ENCODE measurements at places on chromosomes 6 and 20. TPM values are rescaled to one million over a fixed set of nuclear protein-coding genes. Genes with fewer than 3 reads are reported as not detected.

The GPR6 gene
- not detected for total RNA-seq

The RAD21L1 gene
- total RNA-seq, result not detected

DNA sequence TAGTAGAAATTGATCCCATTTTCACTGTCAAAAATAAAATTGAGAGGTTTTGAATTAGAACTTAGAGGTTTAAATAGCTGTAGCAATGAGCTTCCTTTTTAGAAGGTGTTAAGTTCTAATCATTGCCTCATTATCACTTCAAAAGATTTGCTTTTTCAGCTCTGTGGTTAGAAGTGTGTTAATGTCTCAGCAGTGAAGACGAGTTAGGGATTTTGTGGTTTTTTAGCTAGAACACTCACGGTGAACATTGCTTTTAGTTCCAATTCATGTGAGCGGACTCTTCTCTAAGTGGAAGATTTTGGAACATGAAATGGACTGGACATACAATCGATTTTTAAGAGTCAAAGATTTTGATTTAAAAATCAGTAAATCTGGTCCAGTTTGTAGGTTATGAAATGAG, 12.7 kb upstream of the IFNGR1 start:
- no peak for DNase-seq

The SAMD10 gene
- total RNA-seq, result 3.3 TPM

GRCh38 chr6:167330750-167331149, 5.9 kb downstream of the TTLL2 start:
- no peak for DNase-seq
